ENCODE measurements at places on chromosomes 11 and 22.

- DNase-seq: no peak
Measured at GRCh38 chr11:60459345-60459744, 3.7 kb downstream of the MS4A1 start.

DNA sequence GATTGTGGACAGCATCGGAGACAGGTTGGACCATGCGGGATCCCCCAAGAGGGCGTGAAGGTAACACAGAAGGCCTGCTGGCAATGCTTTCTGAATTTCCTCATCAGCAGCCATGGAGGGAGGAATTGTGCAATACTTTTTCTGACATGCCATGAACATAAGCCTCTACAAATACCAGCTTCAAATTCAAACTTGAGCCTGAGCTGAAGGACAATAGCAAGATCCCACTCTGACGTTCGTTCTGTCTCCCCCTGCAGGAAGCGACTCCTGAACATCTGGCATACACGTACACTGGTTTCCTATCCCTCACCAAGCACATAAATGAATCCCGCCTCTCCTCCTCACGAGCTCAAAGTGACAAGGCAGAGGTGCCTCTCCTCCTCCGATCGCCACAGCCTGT is 312.2 kb downstream of the BRD1 start:
- DNase-seq: no peak

- DNase-seq: no peak
Measured at GRCh38 chr11:44848203-44848962, 102.3 kb downstream of the TP53I11 start.

- no peak for DNase-seq
Measured at GRCh38 chr11:111205632-111206385, 39.7 kb upstream of the POU2AF2 start.

DNA sequence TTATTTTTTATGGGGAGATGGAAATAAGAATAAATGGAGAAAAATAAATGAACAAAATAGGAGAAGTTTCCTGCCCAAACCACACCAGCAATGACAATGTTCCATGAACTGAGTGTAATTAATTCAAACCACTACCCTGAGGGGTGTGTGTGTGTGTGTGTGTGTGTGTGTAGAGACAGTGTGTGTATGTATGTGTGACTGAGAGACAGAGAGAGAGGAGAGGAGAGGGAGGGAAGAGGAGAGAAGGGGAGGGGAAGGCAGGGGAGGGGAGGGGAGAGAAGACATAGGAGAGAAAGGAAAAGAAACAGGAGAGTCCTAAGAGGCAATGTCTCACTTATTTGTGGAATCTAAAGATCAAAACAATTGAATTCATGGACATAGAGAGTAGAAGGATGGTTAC is 65.0 kb upstream of the POU2AF1 start:
- DNase-seq: no peak

- no peak for DNase-seq
Measured at GRCh38 chr22:31323578-31324550, 22.3 kb downstream of the PATZ1 start.

- no peak for DNase-seq
Measured at GRCh38 chr11:122367809-122368231, 251.8 kb upstream of the BLID start.

Data from stimulated activated CD4-positive, alpha-beta T cell treated with anti-CD3 and anti-CD28 coated beads, TNF-alpha, amount 100 ng/mL, for 1 hour (primary cell).